Pons (tissue), 1 donor: ENCODE measurements at places on chromosomes 2 and 18.

DNA sequence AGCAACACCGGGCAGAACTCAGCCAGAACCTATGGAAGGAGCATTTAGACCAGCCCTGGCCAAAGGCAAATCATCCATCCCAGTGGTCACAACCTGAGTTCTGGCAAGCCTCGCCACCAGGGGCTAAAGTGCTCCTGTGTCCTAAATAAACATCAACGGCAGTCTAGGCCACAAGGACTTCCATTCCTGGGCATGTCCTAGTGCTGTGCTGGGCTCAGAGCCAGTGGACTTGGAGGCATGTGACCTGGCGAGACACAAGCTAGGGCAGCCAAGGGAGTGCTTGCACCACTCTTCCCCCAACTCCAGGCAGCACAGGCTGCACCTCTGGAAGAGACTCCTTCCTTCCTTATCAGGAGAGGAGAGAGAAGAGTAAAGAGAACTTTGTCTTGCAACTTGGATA lies 69.0 kb downstream of the ST6GAL2 start:
- DNase-seq, result peak; percentile 25

DNA sequence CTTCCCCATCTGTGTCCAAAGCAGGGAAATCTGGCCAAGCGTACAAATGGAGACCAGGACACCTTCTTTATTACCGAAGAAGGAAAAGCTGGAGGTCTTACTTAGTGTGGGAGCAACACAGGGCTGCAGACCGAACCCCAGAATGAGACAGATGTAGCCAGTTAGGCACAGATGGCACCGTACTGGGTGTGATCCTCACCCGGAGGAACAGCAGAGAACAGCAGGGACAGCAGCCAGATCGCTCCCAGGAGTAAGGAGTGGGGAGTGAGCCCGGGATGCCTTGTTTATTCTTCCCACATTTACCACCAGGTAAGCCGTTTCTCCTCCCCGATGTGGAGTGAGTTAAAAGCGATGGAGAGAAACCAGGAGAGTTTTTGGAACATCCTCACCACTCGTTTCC lies 150.7 kb upstream of the SPRED2 start:
- no peak for DNase-seq

DNA sequence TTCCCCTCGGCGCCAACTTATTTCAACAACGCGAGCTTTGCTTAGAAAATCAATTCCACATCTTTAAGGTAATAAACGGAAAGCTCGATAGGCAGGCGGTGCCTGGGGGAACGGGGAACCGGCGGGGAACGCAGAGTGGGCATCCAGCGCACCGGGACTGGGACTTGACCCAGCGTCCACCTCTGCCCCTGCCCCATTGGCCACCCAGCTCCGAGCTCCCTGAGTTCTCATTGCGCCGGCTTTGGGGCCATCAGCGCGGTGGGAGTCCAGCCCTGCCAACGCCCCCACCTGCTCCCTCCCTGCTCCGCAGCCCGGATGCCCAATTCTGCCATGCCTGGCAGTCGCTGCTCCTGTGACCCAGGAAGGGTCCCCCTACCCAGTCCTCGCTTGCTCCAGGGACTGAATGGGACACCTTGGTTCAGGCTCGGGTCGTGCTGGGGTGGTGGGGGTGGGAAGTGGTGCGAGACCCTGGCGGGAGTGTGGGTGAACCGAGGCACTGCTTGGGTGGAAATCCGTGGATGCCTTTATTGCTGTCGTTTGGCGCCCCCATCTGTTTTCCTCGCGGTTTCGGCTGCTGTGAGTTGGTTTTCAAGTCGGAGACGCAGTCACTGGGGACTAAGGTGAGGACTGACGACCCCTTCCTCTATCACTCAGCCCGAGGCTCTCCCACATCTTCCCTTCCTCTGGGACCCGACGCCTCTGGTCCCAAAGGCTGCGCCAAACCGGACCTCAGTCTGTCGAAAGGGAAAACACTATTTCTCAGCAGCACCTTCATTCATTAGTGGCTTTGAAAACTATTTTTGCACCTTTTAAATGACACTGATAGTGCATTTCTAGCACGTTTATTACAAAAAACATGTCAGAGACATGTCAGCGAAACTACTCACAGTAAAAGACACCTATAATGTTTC lies 2.4 kb upstream of the EVX2 start:
- peak; percentile 44 for DNase-seq

- peak; percentile 76 for DNase-seq
These were observed 49.6 kb downstream of the SOWAHC start for GRCh38 chr2:109663721-109664120.

- no peak for DNase-seq
These were observed 128.3 kb upstream of the ATP5MC3 start for GRCh38 chr2:175309799-175310198.

GRCh38 chr2:190093793-190094192 lies 31.3 kb upstream of the MSTN start:
- DNase-seq, result no peak

DNA sequence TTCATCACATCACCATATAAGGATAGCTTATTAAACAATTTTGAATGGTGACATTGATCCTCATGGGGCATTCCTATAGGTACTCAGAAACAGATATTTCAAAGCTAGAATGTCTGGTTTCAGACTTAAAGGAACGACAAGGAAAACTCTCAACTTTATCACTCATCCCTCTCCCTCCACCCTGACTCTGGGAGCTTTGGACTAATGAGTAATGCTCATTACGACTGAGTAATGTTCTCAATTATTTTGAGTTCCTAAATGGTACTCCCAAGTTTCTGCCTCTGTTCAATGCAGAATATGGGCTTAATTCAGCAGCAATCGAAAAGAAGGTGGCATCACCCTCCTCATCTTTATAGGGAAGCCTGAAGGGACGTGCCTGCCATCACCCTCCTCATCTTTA lies 43.4 kb downstream of the RFX8 start:
- DNase-seq, result no peak

- DNase-seq, result no peak
These were observed 333.7 kb downstream of the AGAP1 start for GRCh38 chr2:235827585-235827992.

GRCh38 chr18:36149514-36150289 lies 20.0 kb downstream of the ELP2 start:
- DNase-seq, result no peak

DNA sequence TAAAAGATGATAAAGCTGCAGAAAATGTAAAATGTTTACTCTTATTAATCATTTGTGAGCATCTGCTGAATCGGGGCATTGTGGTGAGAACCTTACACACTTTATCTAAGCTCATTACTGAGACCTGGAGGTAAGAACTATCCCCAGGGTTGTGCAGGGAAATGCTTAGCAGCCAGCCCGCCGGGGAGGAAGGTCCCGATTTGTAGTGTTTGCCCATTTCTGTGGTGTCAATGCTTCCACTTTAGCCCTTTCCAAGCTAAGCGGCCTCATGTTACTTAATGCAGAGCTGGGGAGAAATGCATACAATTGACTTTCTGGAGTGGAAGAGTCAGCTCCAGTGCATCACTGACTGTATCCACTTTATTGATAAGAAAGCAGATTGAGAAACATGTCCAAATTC lies 20.8 kb upstream of the KCNK3 start:
- DNase-seq, result no peak

GRCh38 chr18:7370802-7371201 lies 139.9 kb downstream of the LRRC30 start:
- DNase-seq, result peak; percentile 12

GRCh38 chr2:147374423-147374811 lies 470.4 kb upstream of the ACVR2A start:
- no peak for DNase-seq

DNA sequence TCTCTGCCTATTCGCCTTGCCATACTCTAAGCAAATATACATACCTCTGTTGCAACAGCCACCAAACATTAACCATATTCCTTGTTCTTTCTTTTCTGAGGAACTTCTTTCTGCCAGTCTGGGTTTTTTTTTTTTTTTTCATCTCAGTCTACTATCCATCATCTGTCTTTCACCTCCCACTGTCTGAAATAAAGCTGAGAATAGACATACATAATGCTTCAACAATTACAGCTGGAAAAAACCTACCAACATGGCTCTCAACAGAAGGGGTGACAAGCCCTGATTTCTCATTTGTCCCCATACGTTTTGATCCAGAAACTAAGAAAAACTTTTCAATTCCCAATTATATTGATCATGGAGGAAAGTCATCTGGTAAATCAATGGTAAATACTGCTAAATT lies 728.8 kb upstream of the POU3F3 start:
- no peak for DNase-seq

- DNase-seq, result no peak
These were observed 137.6 kb downstream of the MYO1B start for GRCh38 chr2:191382801-191383200.

DNA sequence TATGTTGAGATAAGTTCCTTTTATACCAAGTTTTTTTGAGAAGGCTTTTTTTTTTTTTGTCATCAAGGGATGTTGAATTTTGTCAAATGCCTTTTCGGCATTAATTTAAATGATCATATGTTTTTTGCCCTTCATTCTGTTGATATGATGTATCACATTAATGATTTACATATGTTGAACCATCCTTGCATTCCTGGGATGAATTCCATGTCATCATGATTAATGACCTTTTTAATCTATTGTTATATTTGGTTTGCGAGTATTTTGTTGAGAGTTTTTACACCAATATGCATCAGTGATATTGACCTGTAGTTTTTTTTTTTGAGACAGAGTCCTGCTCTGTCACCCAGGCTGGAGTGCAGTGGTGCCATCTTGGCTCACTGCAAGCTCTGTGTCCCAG lies 585.7 kb upstream of the FANCL start:
- DNase-seq, result no peak

GRCh38 chr2:135162377-135162776 lies 110.3 kb downstream of the RAB3GAP1 start:
- no peak for DNase-seq

DNA sequence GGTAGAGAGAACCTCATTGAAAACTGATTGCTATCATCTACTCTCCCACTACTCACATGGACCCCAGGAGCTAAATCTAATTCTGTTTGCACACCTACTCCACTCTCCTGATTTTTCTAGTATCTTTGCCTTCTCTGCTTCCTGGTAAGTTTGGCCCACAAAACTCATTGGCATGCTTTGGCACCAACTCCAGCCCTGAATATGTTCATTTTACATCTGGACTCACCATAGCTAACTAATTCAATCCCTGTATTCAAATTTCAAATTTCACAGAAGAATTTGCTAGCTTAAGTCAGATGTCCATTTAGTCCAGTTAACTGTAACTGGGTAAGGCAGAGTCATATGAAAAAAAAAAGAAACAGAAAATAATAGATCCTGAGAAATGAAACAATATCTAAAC lies 442.1 kb downstream of the SUCLG1 start:
- no peak for DNase-seq

GRCh38 chr2:14567561-14567960 lies 65.0 kb upstream of the LRATD1 start:
- DNase-seq, result no peak

- peak; percentile 5 for DNase-seq
These were observed 154.4 kb downstream of the RAD51AP2 start for GRCh38 chr2:17363846-17364245.

DNA sequence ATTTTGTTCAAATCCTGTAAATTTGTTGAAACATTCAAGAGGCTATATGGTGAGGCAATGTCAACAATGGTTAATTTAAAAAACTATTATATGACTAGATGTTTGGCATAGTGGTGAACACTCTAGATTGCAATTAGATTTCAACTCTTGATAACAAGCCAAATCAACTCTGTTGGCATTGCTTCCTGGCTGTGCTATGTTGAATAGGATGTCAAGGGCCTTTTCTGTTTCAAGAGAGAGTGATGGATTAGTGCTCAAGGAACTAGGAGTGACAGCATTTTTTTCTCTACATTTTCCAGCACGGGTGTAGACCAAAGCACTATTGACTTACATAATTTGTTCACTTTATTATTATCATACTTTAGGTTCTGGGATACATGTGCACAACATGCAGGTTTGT lies 172.4 kb upstream of the KCNH7 start:
- DNase-seq, result no peak

DNA sequence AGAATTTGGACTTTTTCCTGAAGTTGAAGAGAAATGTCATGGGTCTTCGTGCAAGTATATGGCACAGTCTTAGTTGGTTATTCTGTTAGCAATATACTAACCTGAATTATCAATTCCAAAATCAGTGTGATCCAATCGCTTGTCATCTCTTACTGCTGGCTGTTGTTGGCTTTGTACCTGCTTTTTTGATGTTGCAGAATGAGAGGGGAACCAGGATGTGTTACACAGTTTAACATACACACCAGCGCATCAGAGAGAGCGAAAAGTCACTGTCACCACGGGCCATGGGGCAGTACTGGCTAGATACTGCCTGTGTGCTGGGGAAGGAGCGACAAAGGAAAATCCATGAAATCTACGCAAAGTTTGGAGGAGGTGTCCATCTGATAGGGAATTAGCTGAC lies 59.3 kb upstream of the SPP2 start:
- DNase-seq, result no peak

GRCh38 chr18:50045126-50045525 lies 149.8 kb downstream of the MYO5B start:
- DNase-seq, result no peak

DNA sequence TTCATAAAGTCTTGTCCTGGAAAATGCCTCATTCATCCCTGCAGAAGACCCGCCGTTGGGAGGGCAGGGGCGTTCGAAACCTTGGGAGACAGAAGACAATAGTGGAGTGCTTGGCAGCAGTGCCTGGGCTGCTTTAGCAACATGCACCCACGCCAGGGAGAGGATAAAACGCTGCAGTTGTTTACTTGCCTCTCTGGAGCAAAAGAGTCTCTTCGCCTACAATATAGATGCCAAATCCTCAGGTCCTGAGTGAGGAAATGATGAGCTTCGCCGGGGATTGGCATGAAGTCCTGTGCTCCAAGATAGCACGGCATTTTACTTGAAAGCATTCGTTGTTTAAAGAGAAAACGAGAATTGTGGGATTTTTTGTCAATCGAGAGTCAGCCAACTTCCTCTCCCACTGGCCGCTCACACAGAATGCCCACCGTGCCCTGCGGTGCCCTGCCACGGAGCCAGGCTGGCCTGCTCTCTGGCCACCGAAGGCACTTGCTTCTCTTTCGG lies 152.5 kb upstream of the POU3F3 start:
- DNase-seq, result peak; percentile 80

DNA sequence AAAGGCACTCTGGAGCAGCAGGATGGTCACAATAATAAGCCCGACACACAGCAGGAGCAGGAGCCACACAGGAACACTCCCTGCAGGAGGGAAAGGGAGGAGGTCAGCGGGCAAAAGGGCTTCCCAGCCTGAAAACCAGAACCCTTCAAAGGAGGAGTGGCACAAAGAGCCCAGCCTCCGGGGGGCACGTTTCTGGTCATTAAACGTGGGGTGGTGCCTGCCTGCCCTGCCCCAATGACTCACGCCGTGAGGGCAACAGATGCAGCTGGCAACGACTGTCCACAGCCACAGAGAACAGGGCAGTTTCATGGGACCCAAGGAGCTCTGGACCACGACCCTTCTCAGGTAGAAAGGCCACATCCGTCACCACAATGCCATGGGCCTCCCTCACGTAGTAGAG lies 3.0 kb downstream of the PREB start:
- DNase-seq, result no peak

- no peak for DNase-seq
These were observed 2.8 kb downstream of the MTHFD2 start for GRCh38 chr2:74201196-74201595.
